Psoas muscle (tissue), 8 donors: ENCODE measurements at places on chromosomes 16 and 17. TPM values are rescaled to one million over a fixed set of nuclear protein-coding genes. Genes with fewer than 3 reads are reported as not detected.

The NPW gene
- total RNA-seq, result not detected

The CHAD gene
- 0.76 TPM for total RNA-seq

The SPN gene
- 0.59 TPM for total RNA-seq

The ACSM2A gene
- total RNA-seq, result not detected

The SMPD3 gene
- total RNA-seq, result 0.04 TPM

The IRF8 gene
- total RNA-seq, result 2.8 TPM

The PRSS21 gene
- not detected for total RNA-seq

The ACSM2B gene
- not detected for total RNA-seq

The TBC1D3 gene
- not detected for total RNA-seq

The CAPNS2 gene
- total RNA-seq, result not detected

The ICAM2 gene
- total RNA-seq, result 22.5 TPM

The ATP6V0C gene
- total RNA-seq, result 116 TPM

The PDILT gene
- not detected for total RNA-seq

The CIITA gene
- total RNA-seq, result 7.1 TPM

The SMG1 gene
- total RNA-seq, result 160 TPM

The LITAFD gene
- total RNA-seq, result not detected

The HAS3 gene
- 1.1 TPM for total RNA-seq

The MYO15A gene
- total RNA-seq, result 0.76 TPM

The OR3A3 gene
- total RNA-seq, result not detected

The SEPTIN12 gene
- not detected for total RNA-seq
